ENCODE measurements at places on chromosomes 5 and 9. TPM values are rescaled to one million over a fixed set of nuclear protein-coding genes. Genes with fewer than 3 reads are reported as not detected.

Gene UAP1L1
- total RNA-seq = 3.6 TPM

Gene CACFD1
- total RNA-seq = 25.9 TPM

DNA sequence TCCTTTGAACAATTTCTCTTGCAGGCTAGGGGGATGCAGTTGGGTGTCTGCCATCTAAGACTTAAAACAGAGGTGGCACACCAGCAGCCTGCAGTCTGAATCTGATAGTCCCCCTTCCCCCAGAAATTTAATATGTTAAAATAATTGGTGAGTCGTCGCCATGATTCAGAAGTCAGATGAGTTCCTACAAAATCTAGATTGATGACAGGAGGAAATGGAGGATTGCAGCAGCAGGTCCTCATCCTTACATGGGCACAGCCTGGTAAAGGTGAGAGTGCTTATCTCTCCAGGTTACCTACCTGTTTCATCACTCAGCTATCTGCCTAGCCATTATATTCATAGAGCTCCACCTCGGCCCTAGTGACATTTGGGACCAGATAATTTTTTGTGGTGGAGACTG lies 112.3 kb downstream of the PCSK1 start:
- DNase-seq = no peak

DNA sequence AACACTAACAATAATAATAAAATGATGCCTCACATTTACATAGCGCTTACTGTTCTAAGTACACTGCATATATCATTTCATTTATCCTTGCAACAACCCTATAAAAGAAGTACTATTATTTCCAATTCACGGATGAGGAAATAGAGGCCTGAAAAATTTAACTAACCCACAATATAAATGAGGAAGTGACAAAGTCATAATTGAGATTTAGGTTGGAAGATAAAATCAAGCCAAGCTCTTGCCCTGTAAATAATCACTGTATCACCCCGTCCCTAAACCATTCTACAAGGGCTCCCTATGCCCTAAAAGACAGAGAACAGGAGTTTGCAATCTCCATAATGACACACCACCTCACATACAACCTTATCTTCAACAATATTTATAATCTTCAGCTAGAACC lies 49.6 kb downstream of the STRBP start:
- DNase-seq = no peak
